Brain microvascular endothelial cell (primary cell): ENCODE measurements at places on chromosomes 13 and 19.

GRCh38 chr19:46000491-46001246 is 5.4 kb downstream of the CCDC61 start:
- DNase-seq = no peak

DNA sequence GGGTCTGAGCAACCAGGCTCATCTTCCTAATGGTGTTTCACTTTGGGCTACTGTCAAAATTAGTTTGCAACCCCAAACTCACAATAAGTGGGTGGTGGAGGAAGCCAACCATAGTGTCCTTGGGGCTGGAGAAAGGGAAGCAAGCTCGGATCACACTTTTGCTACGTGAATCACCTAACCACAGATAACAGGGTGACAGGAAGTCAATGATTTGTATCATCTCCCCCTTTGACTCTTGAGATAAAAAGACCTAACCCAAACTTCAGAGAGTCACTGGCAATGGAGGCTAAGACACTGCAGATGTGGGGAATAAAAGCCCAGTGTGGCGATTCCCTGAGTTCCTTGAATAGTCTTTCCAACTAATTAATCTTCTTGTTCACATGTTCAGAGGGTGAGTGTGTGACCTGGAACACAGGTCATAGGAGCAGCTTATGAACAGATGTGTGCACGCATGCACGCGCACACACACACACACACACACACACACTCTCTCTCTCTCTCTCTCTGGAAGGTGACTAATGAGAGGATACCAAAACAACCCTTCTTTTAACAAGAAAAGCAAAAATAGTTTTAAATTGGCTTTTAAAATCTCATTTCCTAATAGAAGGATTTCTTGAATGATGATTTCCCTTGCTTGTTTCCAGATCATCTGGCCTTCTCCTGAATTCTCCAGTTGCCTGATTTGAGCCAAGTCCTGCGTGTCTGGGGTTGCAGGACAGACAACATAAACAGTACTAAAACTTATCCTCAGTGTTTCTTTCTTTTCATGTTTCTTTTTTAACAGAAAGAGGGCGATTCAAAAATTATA is 21.2 kb upstream of the DOCK9 start:
- no peak for DNase-seq

GRCh38 chr19:14511229-14511593 is 7.0 kb downstream of the DNAJB1 start:
- DNase-seq = no peak

DNA sequence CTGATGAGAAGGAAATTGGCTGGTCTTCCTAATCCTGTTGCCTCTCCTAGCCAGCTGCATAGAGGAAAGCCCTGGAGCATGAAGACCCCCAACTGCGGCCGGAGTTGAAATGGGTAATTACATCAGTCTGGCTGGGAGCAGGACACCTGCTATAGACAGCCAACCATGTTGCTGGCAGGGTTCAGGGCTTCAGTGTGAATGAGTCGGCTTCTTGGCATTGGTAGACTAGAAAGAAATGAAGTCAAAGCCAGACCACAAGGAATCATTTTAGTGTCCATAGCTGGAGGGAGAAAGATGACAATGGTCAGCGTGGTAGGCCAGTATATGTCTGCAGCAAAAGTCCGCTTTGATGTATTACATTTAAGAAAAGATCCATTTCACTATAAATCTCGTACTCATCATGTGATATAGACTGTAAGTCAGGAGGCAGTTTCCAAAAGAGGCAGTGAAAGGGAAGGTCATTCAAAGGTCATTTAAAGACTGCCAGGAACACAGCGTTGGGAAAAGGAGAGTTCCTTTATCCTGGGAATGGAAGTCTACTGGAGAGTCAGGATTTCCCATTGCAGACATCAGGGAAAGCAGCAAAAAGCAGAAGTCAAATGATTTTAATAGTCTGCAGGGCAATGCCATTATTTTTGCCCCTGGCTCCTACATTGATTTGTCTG is 262.7 kb downstream of the DNAJC15 start:
- DNase-seq = peak; percentile 25

- DNase-seq = no peak
Observed at GRCh38 chr13:88068316-88068715, 397.1 kb downstream of the SLITRK5 start.

DNA sequence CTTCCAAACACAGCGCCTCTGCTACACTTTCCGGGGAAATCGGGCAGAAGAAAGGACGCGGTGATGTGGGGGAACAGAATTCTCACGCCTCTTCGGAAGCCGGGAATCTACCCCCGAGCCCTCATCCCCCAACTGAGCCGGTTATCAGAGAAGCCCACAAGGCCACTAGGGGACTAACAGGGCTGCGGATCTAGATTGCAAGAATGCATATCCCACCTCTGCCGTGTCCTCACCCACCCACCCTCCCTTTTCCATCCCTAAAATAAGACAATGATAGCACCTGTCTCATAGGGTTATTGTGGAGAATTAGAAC is 1.1 kb downstream of the IGFLR1 start:
- no peak for DNase-seq

GRCh38 chr13:110113284-110113764 is 193.6 kb downstream of the COL4A1 start:
- DNase-seq = peak; percentile 69

DNA sequence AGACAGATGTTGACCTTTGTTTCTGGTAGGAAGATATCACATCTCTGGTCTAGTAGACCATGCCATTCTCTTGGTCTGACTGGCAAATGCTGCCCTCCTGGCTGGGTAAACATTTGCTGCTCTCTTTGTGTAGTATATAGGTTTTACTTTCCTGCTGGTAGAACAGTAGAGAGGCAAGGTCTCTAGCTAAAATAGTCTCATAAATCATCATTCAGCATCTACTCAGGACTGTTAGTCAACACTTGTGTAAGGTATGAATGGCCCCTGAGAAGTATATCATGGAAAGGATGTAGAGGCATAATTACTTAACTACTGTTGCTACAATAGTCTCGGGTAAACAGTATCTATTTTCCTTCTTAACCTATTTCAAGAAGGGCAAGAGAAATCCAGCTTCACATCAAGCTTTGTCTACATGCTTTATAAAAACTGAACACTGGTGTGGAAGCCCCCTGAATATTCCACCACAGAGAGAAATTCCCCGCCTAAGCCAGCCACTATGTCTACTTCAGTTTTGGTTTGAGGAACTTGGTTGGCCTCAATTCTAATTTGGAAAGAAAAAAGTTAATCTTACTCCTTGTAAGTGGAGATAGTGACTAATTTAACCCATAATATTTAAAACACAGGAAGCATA is 18.4 kb upstream of the MYCBP2 start:
- no peak for DNase-seq

DNA sequence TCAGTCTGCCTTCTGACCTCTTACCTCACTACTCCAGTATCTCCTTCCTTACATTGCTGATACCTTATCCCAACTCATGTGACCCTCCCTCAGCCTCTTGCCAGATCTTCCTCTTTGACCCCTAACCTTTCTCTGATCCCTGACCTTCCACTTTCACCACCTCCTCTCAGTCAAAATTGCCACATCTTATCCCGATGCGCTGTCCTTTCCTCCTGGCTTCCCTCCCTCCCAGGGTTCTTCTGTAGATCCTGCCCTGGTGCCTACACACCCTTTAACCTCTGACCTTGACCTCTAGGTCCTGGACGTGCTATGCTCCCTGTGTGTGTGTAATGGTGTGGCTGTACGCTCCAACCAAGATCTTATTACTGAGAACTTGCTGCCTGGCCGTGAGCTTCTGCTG is 23.7 kb downstream of the RYR1 start:
- no peak for DNase-seq

GRCh38 chr13:30615481-30615865 is 2.2 kb upstream of the USPL1 start:
- no peak for DNase-seq

GRCh38 chr19:38852231-38853044 is 2.7 kb upstream of the HNRNPL start:
- DNase-seq = peak; percentile 43

DNA sequence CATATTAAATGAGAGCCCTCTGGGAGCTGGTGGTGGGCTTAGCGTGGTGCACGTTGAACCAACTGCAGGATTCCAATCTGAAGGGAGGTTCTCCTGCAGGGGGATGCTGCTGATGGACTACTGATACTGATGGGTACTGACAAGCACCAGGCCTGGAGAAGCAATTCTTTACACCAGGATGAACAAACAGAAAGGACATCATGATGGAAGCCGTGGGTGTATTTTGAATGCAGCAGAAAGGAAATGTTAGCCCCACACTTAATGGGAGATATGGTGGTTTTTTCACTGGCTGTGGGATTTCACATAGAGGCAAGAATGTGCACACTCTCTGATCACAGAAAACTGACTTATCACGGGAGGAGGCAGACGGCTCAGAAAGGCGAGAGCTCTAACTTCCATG is 299.7 kb downstream of the TEX29 start:
- no peak for DNase-seq

GRCh38 chr13:32023698-32024097 is 7.9 kb upstream of the FRY start:
- DNase-seq = no peak

DNA sequence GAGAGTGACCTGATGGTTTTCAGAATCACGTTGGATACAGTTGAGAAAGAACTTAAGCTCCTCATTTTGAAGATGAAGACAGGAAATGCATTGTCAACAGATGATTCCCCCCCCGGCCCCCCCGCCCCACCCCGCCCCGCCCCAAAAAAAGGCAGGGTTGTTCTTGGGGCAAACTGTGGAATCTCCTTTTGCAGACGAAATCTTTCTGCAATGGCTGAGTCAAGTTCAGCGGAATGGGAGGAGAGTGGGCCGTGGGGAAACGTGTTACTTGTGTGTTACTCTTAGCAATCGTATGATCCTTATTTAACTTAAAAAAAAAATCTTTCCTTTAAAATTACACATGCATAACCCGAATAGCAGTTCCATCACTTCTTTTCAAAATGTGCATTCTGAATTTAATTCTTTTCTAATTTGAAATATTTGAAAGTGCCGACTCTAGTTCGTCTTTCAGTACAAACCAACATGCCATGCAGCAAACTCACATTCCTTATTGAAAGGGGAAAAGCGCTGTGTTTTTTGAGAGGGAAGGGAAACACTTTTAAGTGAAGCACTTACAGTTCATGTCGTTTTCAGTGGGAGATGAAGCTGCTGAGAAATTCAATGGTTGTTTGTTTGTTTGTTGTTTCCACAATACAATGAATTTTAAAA is 348.5 kb upstream of the ARGLU1 start:
- peak; percentile 11 for DNase-seq

GRCh38 chr19:1841209-1841924 is 6.9 kb downstream of the REXO1 start:
- DNase-seq = no peak

- DNase-seq = no peak
Observed at GRCh38 chr19:39407660-39408391, 1.2 kb downstream of the ZFP36 start.

DNA sequence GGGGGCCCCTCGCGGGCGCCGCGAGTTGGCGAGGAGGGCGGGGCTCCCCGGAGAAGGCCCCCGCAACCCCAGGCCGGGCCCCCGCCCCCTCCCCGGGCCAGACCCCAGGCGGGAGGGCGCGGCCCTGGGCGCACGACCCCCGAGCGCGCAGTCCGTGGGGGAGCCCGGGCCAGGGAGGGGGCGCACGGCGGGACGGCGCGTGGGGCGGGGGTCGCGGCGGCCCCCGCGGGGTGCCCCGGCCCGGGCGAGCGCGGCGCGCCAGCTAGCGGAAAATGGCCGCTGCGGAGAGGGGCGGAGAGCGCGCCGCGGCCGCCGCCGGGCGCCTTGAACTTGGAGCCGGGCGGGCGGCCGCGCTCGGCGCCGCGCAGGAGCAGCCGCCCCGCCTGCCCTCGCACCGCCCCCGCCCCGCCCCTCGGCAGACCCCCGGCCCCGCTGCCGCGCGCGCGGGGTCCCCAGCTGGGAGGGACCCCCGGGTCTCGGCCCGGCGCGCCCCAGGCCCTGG is 6.4 kb upstream of the NFIC start:
- DNase-seq = no peak

- DNase-seq = no peak
Observed at GRCh38 chr13:97360610-97361009, 73.4 kb upstream of the RAP2A start.

GRCh38 chr13:43785261-43785649 is 1.5 kb downstream of the ENOX1 start:
- no peak for DNase-seq

- peak; percentile 50 for DNase-seq
Observed at GRCh38 chr13:109297628-109298027, 488.8 kb downstream of the IRS2 start.

DNA sequence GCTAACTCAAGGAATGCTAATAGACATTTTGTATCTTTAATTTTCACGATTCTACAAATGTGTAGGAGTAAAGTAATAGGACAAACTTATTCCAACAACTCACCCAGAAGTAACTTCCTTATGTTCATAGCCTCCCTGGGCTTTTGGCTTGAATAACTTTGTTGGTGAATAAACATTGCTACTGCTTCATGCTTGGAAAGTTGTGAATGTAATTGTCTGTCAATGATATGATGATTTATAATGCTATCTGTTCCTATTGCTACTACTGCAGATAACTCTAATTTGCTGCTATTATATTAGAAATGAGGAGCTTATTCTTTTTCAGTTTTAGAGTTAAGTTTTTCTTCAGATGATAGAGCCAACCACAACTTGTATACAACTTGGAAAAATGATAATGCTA is 307.7 kb downstream of the PCDH9 start:
- no peak for DNase-seq
